ENCODE measurements at places on chromosomes 6 and 20.

- DNase-seq: no peak
Measured at GRCh38 chr6:120681204-120681603, 653.1 kb downstream of the TBC1D32 start.

DNA sequence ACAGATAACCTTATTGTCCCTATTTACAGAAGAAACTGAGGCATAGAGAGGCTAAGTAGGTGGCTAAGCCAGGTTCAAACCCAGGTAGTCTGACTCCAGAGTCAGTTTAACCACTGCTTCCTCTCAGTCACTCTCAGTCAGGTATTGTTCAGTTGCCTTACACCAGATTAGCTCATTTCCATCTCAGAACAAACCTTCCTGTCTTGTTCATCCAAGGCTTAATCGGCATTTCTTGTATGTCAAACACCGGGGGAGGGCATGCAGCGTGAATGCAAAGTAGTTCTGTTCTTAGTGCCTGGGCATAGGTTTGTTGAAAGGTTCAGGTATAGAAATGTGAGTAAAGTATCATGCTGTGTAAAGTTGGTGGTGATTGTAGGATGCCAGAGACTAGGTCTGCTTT lies 51.7 kb downstream of the CTNNBL1 start:
- no peak for DNase-seq

DNA sequence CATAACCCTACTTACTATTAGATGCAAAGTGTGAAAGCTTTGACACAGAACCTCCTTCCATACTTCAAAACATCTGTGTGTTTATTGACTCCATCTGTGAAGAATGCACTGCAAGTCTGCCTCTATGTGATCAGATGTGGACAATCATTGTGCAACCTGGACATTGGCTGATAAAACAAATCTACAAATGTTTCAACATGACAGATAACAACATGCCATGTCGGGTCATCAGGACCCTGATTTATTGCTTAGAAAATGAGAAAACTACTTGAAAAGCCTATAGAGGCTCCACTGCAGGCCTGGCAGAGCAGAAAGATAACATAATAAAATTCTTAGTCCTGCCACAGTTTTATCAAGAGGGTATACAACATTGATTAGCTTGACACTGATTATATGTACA lies 1286.4 kb downstream of the GRIK2 start:
- no peak for DNase-seq

DNA sequence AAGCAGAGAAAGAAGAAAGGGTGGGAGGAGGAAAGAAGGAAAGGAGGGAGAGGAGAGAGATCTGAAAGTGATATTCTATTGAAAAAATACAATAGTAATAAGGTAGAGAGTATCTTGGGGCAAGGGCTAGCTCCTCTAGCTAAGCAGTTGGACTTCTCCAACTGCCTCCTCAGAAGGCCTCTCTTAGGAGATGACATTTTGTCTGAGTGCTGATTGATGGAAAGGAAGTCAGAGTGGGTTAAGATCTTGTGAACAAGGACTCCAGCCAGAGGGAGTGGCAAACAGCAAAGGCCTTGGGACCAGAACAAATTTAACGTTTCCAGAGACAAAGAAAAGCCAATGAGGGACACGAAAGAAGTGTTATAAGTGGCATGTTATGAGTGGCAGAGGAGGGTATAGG lies 111.8 kb upstream of the TNFAIP3 start:
- no peak for DNase-seq

DNA sequence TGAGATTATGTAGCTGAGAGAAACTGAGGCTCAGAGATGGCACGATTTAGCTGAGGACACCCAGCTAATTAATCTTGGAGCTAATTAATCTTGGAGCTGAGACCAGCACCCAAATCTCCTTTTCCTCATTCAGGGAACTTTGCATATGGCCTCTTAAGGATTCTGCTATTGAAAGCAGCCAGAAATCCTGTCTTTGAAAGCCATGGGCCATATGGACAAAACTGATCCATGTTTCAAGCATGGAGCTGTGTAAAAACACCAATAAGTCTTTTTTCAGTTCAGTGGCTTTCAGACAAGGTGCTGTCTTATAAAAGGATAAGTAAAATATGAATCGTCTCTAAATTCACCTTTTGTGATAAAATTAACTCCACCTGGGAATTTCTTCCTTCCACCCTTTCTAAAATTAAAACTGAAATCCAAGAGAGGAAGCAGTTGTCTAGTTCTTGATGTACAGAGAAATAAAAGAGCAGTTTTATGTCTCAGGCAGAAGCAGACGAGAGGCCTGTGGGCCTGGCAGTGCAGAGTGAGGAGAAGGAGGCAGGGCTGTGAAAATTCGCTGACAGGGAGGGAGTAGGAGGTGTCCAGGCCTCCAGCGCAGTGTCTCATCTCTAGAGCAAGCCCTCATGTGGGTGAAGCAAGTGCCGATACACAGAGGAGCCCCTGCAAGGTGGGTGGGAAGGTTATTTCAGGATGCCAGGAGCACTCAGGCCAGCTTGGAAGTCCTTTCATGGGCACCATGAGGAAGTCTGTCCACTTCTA lies 266.9 kb downstream of the UST start:
- no peak for DNase-seq

DNA sequence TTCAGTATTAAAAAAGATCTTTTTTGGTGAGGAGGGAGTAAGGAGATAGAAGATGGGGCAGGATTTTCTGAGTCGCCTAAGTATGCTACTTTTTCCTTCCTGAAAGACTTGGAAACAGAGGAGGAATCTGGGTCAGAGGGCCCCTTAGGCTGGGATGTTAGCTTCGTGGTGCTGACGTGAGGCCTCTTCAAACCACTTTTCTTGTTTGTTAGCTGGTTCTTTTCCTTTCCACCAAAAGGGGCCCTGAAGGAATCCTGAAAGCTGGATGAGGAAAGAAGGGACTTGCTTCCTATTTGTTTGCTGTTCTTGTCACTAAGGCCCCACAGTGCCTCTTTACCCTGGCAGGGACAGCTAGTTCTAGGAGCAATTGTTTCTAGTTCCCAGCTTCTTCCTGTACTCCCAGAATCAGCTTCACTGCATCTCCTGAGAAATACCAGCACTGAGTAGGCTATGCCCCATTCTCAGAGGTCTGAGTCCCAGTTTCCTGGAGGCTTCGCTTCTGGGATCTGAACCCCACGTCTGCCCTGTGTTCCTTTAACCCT lies 2.2 kb upstream of the IL20RA start:
- DNase-seq: no peak

DNA sequence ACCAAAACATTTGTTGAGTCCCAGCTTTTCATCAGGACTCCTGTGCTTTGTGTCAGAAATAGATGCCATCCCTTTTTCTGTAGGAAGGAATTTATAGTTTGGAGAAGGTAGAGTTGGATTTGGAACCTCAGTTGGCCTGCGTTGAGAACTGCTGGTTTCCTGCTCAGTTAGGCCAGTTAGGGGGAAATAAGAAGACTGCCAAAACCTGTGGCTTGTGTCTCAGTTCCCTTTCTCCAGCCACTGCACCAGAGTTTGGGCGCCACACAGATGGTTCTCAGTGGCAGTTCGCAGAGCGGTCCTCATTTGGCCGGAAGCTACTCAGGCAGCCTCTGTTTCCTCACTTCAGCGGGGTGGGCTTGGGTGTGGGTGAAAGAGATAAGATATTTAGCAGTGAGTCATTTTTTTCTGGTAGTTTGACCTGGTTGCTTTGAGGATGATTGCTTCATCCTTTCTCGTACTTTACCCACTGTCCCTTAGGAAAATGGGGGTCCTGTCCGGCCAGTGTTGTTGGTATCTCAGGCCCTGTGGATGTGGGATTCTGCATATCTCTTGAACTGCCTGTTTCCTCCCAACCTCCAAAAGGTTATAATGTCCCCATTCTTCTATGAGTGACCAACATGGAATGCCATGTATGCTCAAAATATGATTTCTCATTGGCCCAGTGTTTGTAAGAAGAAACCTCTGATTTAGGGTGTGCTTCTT lies 53.7 kb downstream of the JARID2 start:
- DNase-seq: no peak

DNA sequence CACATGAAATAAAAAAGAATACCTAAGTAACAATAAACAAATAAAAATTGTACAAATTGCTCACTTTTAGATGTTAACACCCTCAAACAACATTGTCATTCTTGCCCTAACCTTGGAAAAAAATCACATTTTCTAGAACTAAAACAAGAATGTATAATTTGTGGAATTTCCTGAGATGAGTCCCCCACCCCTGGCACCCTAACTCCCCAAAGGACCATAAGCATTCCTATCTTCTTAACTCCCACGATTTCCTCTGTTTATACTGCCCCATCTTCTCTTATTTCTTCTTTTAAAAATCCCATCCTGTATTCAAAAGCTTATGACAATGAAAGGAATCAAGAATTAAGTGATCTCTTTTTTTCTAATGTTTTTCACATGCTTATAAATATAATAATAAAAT lies 70.9 kb downstream of the IBTK start:
- no peak for DNase-seq

GRCh38 chr6:118787724-118788423 lies 106.1 kb upstream of the ASF1A start:
- no peak for DNase-seq

DNA sequence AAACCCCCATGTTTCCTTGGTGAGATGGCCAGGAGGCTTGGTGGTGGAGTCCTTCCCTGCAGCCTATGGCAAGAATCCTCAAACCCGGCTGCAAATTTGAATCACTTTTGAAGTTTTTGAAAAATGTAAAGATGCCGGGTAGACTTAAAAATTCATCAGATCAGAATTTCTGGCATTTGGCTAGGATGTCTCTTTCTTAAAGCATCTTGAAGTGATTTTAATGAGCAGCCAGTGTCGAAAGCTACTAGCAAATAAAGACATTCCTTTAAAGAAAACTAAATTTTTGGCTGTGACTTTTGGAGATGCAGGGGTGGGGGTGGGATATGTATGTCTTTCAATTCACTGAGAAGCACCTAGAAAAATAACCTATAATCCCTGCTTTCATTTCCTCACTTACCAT lies 25.6 kb upstream of the NOX3 start:
- DNase-seq: peak; percentile 43

DNA sequence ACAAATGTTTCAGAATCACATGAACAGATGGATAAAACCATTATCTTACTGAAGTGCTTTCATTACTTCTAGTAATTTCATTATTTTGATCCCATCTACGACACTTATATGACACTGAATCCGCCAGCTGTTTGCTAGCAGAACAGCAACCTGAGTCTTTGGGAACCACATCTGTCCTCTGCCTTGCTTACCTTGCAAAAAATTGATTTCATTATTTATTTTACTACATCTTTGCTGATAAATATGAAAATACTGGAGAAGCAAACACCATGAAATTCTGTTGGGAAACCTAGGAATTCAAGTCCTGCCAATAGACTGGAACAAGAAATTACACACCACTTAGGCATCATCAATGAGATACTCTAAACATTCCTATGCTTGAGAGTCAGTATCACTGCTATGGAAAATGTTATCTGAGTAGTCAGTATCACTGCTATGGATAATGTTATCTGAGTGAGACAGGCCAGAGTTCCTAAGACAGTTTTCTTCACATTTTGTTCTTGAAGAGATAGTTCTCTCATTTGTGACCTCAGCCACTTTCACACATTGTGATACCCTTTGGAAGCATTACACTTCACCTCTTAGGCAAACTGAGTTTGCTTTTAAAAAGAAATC lies 91.9 kb downstream of the PDE10A start:
- DNase-seq: no peak

- no peak for DNase-seq
Measured at GRCh38 chr6:122683989-122684651, 73.9 kb downstream of the PKIB start.
